ENCODE measurements at places on chromosomes 7 and 10.

- DNase-seq: no peak
Observed at GRCh38 chr7:3089493-3089892, 45.8 kb upstream of the CARD11 start.

DNA sequence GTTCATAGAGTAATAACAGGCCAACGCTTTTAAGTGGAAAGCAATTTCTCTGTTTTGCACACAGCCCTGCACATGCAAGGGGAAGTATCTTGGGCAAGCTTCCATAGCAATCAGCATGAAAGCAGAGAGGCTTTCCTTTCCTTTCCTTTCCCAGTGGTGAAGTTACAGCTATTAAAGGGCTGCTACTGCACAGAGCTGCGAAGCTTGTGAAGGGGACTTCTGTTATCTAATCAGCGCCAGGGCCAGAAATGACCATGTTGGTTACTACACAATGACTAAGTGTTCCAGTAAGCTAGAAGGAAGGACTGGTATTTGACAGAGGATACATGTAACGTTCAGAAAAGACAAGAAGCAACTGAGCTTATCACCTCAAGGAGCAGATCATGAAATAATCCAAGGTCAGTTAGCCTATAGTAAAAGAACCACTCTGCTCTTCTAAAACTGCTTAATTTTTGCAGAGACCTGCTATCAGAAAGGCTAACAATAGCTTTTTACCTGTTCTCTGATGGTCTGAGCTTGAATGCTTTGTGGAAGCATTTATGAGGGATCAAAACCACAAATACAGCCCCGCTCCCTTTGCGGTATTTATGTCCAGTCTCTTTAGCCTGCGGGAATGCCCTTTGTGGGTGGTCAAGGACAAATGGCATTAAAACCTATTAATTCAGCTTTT lies 45.9 kb downstream of the SGMS1 start:
- no peak for DNase-seq

GRCh38 chr7:67841896-67842295 lies 845.3 kb downstream of the TYW1 start:
- DNase-seq: no peak

DNA sequence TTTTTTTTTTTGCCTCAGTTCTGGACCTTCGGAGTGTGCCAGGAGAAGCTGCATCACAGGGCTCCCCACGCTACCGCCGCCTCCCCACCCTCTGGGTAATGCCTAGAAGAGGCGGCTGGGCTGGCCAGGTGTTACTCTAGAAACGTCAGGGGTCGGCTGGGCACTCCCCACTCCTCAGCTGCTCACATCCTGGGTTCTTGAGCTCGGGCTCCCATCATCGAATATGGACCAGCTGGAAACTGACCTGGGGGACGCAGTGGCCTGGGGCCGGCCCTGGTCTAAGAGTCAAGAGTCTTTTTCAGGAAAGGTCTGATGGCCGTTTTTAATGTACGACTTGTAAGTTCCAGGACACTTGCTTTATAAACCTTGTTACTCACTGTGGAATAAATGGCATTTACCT lies 326.5 kb downstream of the WDR37 start:
- no peak for DNase-seq

GRCh38 chr10:77498210-77498609 lies 139.4 kb downstream of the KCNMA1 start:
- DNase-seq: no peak

DNA sequence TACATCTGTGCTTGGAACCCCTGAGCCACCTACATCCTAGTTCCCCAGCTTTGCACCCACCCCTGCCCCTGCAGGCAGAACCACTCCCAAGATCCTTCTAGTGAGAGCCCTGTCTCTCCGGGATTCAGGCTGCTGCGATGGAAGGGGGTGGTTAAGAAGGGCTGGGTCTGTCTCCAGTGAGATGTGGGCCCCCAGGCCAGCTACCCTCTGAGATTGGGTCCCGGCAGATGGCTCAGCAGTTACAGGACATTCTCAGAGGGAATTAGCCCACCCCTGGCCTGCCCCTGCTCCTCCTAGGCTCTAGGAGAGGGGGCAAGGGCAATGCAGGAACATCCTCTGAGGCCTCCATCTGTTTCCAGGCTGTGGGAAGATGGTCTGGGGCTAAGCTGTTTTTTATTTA lies 27.7 kb downstream of the SLC29A3 start:
- no peak for DNase-seq

GRCh38 chr10:109894516-109894915 lies 28.8 kb downstream of the XPNPEP1 start:
- DNase-seq: no peak

GRCh38 chr7:131859147-131859821 lies 302.9 kb upstream of the PODXL start:
- DNase-seq: peak; percentile 39

GRCh38 chr10:14583252-14583651 lies 191.4 kb downstream of the FAM107B start:
- DNase-seq: no peak

GRCh38 chr7:101319401-101319800 lies 2.2 kb downstream of the IFT22 start:
- DNase-seq: no peak

GRCh38 chr10:96512524-96513304 lies 1.0 kb downstream of the TLL2 start:
- DNase-seq: no peak

DNA sequence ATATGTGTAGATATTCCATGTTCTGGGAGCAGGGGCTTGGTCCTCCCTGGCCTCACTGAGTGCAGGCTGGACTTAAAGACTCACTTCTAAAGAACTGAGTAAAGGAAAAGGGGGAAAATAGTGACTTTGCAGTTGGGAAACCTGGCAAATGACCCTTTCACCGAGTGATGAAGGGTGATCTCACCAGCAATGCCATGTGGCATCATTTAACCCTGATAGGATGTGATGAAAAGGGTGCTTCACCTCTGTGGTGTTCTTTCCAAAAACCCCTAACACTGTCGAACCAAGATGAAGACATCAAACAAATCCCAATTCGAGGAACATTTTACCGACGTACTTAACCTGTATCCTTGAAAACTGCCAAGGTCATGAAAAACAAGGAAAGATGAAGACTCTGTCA lies 71.9 kb downstream of the AOAH start:
- no peak for DNase-seq

GRCh38 chr10:32169556-32169955 lies 113.3 kb upstream of the KIF5B start:
- no peak for DNase-seq

GRCh38 chr10:119206603-119207365 lies 587 bp upstream of the GRK5 start:
- DNase-seq: no peak

GRCh38 chr7:132767378-132767777 lies 191.1 kb upstream of the PLXNA4 start:
- DNase-seq: no peak

DNA sequence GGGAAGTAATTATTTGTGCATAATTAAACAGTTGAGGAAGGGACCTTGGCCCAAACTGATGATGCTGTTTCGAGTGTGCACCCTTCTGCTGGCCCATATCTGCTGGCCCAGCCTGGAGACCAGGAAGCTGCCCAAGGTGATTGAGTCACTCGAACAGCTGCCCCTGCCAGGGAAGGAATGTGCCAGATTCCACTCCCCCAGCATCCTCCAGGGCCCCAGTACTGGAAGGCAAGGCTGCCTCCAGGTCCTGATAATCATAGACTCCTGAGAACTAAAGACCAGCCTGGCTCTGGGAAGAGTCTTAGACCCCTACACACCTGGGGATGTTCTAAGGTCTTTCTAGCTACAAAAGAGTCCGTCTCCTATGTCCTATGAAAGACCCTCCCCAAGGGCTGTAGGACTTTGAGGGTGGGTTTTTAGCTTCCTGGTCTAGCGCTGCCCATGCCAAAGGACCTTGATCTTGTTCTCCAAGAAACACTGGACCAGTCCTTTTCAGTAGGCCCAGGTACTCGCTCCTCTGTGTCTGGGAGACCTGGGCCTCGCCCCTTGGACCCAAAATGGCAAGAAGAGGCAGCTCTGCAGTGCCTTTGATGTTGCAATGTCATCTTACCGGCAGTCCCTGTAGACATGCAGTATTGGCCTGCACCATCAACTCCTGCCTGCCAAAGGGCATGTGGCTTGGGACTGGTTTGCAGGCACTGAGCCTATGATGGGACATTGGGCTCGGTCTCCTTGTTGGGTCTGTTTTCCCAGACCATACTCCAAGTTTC lies 103.2 kb upstream of the GPR26 start:
- no peak for DNase-seq

GRCh38 chr10:4383651-4384098 lies 442.3 kb upstream of the AKR1E2 start:
- no peak for DNase-seq
